ENCODE measurements at places on chromosomes 2 and 18.

- DNase-seq, result no peak
Measured at GRCh38 chr2:43274055-43274454, 47.6 kb upstream of the ZFP36L2 start.

DNA sequence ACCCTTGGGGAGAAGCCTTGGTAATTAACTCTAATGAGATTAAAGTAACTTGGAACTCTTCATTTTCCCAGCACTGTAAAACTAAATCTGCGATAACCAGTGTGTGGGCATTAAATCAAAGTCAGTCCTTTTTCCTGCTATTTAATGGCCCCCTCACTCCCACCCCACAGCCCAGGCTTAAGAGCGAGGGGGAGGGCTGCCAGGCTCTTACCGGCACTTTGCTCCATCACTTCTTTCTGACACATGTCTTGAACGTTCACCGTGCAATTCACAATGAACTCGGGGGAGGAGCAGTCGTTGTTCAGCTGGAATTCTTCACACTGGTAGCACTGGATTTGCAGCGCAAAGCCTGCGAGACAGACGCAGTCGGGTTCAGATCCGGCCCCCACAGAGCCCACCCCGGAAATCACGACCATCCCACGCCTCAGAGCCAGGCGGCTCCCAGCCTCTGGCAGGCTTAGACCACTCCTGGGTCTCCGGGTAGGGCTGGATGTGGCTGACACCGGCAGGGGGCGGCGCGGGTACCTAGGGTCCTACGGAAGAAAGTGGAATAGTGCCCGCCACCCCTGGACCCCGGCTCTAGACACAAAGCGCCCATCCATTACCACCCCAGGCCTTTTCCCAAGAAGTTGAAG lies 1.7 kb downstream of the LYPD1 start:
- DNase-seq, result no peak

DNA sequence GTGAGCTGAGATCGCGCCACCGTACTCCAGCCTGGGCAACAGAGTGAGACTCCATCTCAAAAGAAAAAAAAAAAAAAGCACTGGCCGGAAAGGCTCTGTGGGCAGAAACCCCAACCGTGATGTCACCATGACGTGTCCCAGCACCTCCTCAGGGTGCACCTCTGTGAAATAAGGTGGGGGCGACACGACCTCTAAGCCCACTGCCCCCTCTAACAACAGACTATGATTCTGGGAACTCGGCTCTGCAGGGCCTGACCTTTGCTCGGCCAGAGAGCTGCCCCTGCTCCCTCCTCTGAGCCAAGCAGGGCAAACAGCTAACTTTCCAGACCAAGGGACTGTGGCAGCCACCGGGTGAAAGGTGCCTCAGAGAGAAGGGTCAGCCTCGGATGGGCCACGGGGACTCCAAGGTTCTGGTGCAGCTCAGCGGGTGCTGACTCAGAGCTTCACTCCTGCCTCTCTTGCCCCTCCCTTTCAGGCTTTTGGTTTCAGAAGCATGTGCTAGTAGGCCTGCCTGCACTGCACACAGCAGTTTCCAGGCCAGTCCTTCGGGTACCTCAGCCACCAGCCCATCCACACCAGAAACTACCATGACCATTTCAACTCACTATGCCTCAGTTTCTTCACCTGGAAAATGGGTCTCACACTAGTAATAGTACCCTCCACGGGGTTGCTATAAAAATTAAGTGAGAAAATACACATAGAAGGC lies 8.0 kb downstream of the TMBIM1 start:
- DNase-seq, result no peak

GRCh38 chr2:157414050-157414449 lies 29.8 kb downstream of the CYTIP start:
- no peak for DNase-seq

- DNase-seq, result no peak
Measured at GRCh38 chr18:35143622-35144596, 96.9 kb upstream of the ZNF397 start.

- no peak for DNase-seq
Measured at GRCh38 chr2:63048367-63049171, 2.1 kb upstream of the OTX1 start.

- DNase-seq, result no peak
Measured at GRCh38 chr18:23619388-23619881, 33.1 kb upstream of the NPC1 start.

GRCh38 chr18:57107140-57107832 lies 39.6 kb upstream of the BOD1L2 start:
- DNase-seq, result no peak

- no peak for DNase-seq
Measured at GRCh38 chr2:16128746-16129610, 188.6 kb downstream of the MYCN start.

- no peak for DNase-seq
Measured at GRCh38 chr18:9066817-9067306, 35.6 kb upstream of the NDUFV2 start.

GRCh38 chr2:48932667-48933066 lies 177.1 kb upstream of the LHCGR start:
- DNase-seq, result no peak

- DNase-seq, result no peak
Measured at GRCh38 chr18:60020107-60020925, 120.5 kb downstream of the PMAIP1 start.

DNA sequence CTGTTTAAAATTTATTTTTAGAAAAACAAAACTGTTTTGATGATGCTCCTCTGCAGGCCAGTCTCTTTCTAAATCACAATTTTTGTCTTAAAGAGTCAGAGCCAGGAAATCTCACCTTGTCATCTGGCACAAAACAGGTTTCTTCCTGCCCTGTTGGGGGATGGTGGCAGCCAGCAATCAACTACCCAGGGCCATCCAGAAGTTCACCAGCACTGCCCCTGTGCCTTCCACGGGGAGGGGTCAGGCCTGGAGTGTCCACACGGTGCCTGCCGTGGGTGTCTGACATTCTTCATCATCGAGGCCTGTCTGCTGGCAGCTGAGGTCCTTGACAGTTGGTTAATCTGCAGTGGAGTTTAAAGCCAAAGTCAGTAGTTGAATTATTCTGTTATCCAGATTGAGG lies 40.0 kb upstream of the BMP10 start:
- no peak for DNase-seq

Data from stimulated activated CD8-positive, alpha-beta memory T cell treated with anti-CD3 and anti-CD28 coated beads, Interleukin-4, amount 100 ng/mL, for 4 hours (primary cell).